Epithelial cell of umbilical artery (primary cell): ENCODE measurements at places on chromosomes 7 and 10. TPM values are rescaled to one million over a fixed set of nuclear protein-coding genes. Genes with fewer than 3 reads are reported as not detected.

SPDYE2B gene
- total RNA-seq = not detected in 2 replicates

RBM48 gene
- 11.0 and 12.6 TPM in 2 replicates for total RNA-seq

TAS2R5 gene
- 0.32 and 2.3 TPM in 2 replicates for total RNA-seq

PLAU gene
- 26.6 and 48.6 TPM in 2 replicates for total RNA-seq

MYL10 gene
- not detected in 2 replicates for total RNA-seq

DEPP1 gene
- total RNA-seq = 191 and 220 TPM in 2 replicates

LRRTM3 gene
- total RNA-seq = not detected in 2 replicates

GPNMB gene
- total RNA-seq = 0.32 and 1.7 TPM in 2 replicates

PARP12 gene
- total RNA-seq = 47.7 and 85.9 TPM in 2 replicates

ZNF277 gene
- total RNA-seq = 59.4 and 60.1 TPM in 2 replicates

CD36 gene
- 0.15 and 0.32 TPM in 2 replicates for total RNA-seq

ADK gene
- total RNA-seq = 46.2 and 53.9 TPM in 2 replicates
